Adrenal gland (tissue), 19 donors: ENCODE measurements at places on chromosomes 6 and 20. TPM values are rescaled to one million over a fixed set of nuclear protein-coding genes. Genes with fewer than 3 reads are reported as not detected.
A peak's percentile ranks its signal among the peaks of the same experiment; 100 is the strongest.

GRCh38 chr20:34164381-34164984 is 52.4 kb upstream of the EIF2S2 start:
- no peak for DNase-seq

DNA sequence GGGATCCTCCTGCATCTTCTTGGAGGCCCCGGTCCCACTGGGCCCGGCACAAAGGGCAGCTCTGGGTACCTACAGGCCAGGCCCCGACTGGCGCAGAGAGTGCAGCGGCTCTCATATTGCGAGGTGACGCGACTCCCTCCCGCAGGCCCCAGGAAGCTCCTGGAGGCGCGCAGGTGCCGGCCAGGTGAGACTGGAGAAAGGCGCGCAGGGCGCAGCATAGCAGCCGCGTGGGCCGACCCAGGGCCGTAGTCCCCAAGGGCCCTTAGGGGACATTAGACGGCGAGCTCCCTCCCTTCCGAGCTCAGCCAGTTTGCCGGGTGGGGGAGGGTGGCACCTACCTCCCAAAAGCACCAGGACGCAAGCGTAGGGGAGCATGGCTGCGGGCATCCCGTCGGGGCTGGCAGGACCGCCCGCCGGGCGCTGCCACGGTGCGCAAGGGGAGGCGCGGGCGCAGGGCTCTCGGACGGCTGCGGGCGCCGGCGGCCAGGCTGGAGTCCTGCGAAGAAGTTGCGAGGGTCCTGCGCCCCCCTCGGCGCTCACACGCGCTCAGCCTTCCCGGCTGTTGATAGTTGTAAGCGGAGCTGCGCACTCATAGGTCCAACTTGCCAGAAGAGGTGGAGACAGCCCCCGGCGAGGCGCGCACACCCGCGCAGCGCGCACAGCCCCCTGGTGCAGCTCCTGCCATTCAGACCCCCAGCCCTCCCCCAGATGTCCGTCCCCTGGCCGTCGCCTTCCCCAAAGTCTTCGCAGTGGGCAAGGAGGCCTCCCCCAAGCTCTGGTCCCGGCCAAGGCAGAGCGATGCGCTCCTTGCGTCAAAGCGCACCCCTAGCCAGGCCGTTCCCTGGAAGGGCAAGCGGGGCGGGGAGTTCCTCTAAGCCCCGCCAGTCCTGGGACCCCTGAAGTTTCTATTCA is 622 bp downstream of the APCDD1L start:
- no peak for DNase-seq

- no peak for DNase-seq
Observed at GRCh38 chr6:7939184-7939863, 28.7 kb upstream of the TXNDC5 start.

- peak; percentile 26 for DNase-seq
Observed at GRCh38 chr20:51022803-51023616, at the start of gene KCNG1. Gene KCNG1, minus strand, starts transcription at chr20:51023107. Its CDS starts 12,769 bp downstream, at chr20:51010338.

Gene DDX43
- total RNA-seq = 0.95 TPM
